ENCODE measurements at places on chromosomes 4 and X.

DNA sequence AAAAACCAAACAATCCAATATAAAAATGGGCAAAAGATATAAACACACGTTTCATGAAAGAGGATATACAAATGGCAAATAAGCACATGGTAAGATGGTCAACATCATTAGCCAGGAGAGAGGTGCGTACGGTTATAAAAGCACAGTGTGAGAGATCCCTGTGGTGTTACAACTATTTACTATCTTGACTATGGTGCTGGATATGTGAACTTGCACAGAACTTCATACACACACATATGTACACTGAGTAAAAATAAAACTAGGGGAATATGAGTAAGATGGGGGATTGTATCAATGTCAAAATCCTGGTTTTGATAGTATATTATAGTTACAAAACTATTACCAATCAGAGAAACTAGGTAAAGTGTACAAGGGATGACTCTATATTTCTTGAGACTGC, 8.4 kb downstream of the FBXO8 start:
- no peak for DNase-seq

- no peak for DNase-seq
These were observed 63.7 kb upstream of the TLR2 start for GRCh38 chr4:153620352-153620751.

- no peak for DNase-seq
These were observed 18.5 kb downstream of the OTUD5 start for GRCh38 chrX:48938721-48939425.

GRCh38 chrX:94612140-94612539, 938.1 kb downstream of the FAM133A start:
- no peak for DNase-seq

- peak; percentile 70 for DNase-seq
These were observed 15.6 kb downstream of the SCARB2 start for GRCh38 chr4:76197971-76198410.

DNA sequence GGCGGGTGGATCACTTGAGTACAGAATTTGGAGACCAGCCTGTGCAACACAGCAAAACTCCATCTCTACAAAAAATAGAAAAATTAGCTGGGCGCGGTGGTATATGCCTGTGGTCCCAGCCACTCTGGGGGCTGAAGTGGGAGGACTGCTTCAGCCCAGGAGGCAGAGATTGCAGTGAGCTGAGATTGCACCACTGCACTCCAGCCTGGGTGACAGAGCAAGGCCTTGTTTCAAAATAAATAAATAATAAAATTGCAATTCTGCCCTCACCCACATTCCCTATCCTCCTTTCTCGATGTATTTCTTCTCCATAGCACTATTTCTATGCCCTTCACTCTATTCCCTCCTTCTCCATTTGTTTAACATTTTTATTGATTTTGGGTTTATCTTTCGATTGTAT, 8.7 kb upstream of the SLAIN2 start:
- no peak for DNase-seq

- DNase-seq: no peak
These were observed 46.9 kb downstream of the XIAP start for GRCh38 chrX:123906557-123907316.

DNA sequence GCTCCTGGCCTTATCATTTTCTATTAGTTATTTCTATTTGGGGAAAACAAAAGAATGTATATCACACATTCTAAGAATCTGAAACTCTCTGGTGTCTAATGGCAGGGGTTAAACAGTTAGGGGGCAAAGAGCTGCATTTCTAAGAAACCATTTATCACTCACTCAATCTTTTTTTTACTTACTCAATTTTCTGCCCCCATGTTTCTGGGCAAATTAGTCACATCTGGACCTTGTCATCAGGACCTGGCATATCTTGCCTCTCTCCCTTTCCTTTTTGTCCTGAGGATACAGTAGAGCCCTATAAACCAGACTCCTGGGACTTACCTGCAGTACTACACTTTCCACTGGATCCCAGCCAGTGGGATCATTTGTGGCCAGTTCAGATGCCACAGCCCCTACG, 89.1 kb downstream of the ANXA3 start:
- DNase-seq: no peak

DNA sequence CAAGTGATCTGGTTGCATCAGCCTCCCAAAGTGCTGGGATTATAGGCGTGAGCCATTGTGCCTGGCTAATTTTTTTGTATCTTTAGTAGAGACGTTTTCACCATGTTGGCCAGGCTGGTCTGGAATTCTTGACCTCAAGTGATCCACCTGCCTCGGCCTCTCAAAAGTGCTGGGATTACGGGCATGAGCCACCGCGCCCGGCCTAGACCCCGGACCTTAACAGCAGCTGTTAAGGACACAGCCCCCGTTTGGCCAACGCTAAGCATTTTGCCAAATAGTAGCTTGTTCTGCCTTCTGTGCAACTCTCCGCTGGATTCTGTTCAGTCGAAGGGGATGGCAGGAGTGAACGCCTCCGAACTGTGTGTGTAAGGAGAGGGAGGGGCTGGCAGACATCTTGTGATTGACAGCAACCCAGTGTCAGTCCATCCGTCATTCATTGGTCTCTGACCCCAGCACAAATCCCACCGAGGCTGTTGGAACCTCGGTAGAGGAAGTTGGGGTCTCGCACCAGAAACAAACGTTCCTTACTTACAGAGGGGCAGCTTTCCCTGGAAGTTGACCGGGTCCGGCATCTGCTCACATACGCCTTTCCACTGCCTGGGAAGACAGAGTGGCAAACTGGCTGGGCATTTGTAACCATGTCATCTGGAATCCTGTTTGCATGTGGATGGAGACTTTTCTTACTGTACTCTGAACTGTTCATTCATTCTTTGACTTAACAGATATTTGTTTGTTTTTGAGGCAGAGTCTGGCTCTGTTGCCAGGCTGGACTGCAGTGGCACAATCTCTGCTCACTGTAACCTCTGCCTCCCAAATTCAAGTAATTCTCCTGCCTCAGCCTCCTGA, 69.4 kb downstream of the TRAPPC11 start:
- DNase-seq: no peak

DNA sequence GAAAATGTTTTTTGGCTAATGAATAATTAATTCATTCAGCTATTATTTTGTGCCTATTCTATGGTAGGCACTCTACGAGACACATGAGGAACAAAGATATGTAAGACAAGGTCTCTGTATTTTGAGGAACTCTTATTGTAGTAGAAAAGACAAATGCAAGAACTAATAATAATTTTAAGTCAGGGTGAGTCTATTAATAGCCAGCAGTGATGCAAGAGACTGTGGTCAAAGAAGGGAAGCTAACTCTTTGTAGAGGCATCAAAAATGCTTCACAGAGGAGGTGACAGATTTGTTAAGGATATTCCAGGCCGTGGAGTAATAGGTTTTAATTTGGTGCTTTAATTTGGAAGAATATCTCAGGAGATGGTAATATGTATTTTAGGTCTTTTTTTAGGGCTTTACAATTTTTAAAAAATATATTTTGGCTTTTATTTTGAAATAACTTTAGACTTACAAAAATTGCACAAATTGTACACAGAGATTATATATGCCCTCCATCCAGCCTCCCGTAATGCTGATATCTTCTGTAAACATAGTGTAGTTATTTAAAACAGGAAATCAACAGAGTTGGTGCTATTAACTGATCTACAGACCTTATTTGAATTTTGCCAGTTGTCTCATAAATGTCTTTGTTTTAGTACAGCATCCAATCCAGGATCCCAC, 48.1 kb downstream of the DCLK2 start:
- no peak for DNase-seq

- DNase-seq: no peak
These were observed 36.1 kb upstream of the GEMIN8 start for GRCh38 chrX:14065800-14066199.

- DNase-seq: no peak
These were observed 79.6 kb downstream of the MGST2 start for GRCh38 chr4:139745111-139745639.

GRCh38 chr4:182770996-182771514, 146.1 kb downstream of the DCTD start:
- DNase-seq: no peak

DNA sequence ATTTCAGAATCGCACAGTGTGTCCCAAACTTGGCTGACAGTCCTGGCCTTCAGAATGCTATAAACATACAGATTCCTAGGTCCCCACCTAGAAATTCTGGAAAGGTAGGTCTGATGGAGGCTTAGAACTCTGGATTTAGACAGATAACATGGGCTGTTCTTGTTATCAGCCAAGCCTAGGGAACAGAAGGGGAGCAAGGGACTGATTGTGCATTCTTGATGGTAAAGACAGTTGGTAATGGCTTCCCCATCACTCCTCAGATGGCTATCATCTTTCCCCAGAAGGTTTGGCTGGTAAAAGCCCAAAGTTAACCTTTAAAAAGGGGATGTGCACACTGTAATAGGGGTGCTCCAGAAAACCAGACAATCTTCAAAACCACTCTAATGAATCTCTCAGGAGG, 35.7 kb downstream of the DIPK2B start:
- DNase-seq: no peak

GRCh38 chrX:21171181-21171580, 203.0 kb upstream of the CNKSR2 start:
- no peak for DNase-seq

DNA sequence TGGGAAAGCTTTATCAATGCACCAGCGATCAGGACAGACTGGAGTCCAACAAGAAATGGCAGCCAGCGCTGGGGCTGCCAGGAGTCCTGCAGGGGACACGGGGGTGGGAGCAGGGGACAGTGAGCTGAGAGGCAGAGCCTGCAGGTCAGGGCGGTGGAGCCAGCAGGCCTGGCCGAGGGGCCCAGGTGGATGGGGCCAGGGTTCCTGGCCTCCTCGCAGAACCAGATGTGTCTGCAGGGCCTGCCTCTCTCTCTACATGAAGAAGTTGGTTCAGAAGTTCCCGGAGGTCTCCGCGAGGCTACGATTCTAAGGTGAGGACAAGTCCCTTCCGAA, 63.6 kb downstream of the CPZ start:
- no peak for DNase-seq

DNA sequence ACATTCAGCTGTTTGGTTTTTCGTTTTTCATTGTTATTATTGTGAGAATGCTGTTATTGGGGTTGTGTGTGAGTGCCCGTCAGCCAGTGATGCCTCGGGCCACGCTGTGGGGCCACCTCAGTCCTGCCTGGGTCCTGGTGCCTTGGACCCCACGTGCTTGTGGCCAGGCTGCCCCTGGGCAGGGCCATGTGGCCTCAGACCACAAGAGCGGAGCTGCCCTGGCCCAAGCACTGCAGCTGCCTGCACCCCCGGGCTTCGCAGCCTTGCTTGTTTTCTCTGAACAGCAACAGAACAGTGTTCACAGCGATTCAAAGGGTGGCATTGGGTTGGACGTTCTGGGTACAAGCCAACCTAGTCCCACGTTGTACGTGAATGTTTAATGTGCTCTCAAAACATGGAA, 56.9 kb downstream of the CPLX1 start:
- DNase-seq: no peak

GRCh38 chr4:77801260-77801608, 17.9 kb downstream of the CNOT6L start:
- DNase-seq: no peak

DNA sequence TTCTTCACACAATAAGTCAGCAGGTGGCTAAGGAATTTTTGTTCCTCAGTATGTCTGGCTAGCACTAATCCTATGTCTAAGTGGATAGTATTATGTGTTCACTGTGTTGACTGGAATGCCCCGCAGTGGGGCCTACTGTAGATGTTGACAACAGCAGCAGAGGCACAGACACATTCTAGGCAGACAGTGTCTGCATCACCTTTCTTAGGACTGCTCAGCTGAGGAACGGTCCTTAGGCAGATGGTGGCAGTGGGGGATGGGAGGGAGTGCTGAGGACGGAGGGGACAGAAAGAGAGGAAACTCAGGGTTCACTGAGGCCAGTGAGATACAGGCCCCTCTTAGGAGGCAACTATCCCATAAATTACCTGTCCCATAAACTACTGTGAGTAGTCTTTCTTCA, 44.6 kb upstream of the LEF1 start:
- DNase-seq: no peak

DNA sequence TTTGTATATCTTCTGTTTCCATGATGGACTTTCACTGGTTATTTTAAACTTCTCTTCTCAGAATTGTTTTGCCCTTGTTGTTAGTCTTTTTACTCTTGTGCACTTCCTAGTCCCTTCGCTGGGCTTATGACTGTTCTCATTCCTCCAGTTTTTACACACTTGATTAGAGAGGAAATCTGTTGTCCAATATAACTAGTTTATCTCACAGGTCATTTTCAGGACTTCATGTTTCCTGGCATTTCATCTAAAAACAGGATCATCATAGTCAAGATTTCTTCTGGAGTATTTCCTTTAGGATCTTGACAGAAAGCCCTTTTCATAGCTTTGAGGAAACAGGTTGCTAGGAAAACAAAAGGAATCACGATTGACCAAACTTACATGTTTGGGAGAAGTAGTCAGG, 3.0 kb downstream of the FNIP2 start:
- no peak for DNase-seq

GRCh38 chr4:15469402-15470127, at the start of gene CC2D2A:
TSS of gene CC2D2A (plus strand) at chr4:15469882. CDS start at chr4:15475933, 6,051 bp downstream.
- DNase-seq: peak; percentile 76

DNA sequence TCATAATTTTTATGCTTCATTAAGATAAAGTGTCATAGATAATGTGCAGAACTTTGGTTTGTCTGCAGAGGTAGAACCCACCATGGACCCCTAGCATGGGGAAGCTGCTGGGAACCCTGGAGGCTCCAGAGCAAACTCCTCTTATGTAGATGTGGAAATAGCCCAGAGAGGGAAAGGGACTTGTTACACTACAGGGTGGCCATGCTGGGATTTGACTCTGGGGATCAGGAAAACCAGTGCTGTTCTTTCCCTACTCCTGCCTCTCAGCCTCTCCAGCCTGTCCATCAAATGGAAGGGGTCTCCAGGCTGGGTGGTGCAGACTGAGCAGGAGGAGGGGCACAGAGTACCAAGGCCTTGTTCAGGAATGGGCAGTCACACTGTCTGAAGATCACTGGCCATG, 54.2 kb downstream of the MSX1 start:
- no peak for DNase-seq

DNA sequence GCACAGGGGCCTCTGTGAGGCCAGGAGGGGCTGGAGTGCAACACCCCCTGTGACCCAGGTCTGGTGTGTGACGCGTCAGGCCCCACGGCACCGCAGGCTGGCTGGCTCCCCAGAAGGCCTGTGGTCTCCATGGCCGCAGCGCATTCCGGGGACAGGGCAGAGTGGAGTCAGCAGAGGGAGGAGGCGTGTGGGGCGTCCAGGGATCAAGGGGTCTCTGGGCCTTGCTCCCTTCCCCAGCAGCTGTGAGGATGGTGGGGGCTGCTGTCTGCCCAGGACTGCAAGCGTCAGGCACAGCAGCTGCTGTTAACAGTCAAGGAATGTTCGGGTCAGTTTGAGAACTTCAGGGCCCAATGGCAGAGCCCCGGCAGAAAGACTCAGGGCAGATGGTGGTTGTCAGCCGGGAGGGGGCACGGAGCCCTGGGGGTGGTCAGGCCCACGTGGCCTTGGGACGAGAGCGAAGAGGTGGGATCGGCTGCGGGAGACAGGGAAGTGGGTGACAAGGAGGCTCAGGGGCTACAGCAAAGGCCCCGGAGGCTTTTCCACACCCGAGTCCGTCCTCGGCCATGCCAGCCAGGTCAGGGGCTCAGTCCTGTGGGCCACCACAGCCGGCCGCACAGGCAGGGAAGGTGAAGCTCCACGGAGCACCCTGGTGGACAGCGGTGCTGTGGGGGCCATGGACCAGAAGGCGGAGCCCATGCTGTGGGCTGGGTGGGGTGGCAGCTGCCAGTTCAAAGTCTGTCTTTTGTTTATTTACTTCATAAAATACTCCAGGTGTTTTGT, 18.3 kb downstream of the PCGF3 start:
- no peak for DNase-seq
